ENCODE measurements at places on chromosomes 6 and 20.

DNA sequence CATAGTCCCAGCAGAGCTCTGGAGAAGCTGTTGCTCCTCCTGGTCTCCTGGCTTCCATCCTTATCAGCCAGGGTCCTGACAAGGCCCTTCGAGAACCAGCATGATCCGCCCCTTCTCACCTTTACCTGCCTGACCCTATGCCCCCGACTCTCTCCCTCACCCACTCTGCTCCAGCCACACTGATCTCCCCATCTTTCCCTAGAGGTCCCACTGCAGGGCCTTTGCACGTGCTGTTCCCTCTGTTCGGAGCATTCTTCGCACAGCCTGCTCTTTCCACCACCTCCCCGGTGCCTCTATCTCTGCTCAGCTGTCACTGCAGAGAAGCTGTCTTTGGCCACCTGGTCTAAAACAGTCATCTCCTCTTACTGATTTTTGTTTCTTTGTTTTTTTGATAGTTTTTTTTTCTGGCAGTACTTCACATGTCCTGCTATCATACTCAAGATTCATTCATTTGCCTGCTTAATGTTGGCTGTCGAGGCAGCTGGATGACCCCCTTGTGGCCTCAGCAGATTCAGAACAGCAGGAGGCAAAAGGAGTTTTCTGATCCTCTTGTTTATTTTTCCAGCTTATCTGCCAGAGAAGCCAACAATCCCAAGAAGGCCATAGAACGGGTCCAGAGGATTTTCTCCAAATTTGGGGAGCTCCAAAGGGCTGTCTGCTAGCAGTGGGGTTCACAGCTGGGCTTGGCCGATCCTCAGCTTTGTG lies 1.6 kb upstream of the PTGIS start:
- DNase-seq: no peak

- no peak for DNase-seq
These were observed 20.1 kb downstream of the SRC start for GRCh38 chr20:37365760-37366638.

- no peak for DNase-seq
These were observed 18.6 kb downstream of the SLC9A8 start for GRCh38 chr20:49831022-49831769.

- DNase-seq: no peak
These were observed 2.6 kb upstream of the COL19A1 start for GRCh38 chr6:69863766-69864165.

- no peak for DNase-seq
These were observed 18.9 kb downstream of the PERP start for GRCh38 chr6:138088326-138088762.

GRCh38 chr6:169803271-169803811 lies 51.9 kb downstream of the ERMARD start:
- DNase-seq: peak; percentile 55

- no peak for DNase-seq
These were observed 42.0 kb upstream of the MCHR2 start for GRCh38 chr6:100035873-100036653.

GRCh38 chr6:7203939-7204338 lies 96.2 kb downstream of the RREB1 start:
- DNase-seq: no peak

DNA sequence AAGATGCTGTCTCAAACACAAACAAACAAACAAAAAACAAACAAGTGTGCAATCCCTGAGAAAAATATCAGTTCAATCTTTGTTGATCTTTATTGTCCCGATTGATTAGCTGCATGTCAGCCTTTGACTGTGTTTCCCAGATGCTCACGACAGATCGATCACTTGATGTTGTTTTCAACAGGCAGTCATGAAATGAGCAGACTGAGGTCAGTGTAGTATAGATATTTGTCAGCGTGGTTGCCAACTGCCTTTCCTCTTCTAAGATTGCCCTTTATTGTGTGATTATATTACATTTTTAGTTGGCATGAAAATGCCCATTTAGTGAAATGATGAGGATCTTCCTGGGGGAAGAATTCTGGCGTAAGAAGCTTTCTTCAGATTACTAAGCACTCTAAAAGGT lies 25.6 kb downstream of the UTRN start:
- no peak for DNase-seq

DNA sequence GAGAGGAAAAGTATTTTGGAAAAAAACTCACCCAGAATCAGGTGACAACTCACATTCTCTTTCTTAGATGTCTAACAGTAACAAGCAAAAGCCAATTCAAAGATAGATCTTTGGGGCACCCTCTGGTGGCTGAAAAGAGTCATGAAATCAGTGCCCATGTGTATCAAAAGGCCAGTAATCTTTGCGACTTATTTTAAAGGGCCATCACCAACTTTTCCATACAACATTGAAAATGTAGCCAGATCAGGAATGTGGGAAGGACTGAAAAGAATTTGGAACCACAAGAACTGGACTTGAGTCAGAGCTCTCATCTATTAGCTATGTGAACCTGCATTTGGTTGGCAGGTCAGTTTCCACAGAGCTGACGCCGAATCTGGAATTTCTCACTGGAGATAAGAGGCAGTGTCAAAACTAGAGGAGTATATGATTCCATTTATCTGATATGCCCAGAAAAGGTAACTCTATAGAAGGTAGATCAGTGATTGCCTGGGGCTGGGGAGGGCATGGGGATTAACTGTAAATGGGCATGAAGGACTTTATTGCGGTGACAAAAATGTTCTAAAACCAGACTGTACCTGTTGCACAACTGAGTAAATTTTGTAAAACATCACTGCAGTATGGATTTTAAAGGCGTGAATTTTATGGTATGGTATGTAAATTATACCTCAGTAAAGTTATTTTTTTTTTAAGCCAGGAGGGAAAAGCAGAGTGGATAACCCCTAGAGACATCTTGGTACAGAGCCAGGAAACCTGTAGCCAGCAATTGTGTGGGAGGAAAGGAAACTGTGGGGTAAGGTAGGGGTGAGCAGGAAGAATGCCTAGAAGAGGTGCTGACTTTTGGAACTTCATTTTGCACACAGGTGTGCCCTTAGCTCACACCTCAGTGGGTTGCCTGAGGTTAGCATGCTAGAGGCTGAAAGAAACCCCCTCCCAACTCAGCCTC lies 117.1 kb upstream of the ASF1A start:
- DNase-seq: peak; percentile 73

DNA sequence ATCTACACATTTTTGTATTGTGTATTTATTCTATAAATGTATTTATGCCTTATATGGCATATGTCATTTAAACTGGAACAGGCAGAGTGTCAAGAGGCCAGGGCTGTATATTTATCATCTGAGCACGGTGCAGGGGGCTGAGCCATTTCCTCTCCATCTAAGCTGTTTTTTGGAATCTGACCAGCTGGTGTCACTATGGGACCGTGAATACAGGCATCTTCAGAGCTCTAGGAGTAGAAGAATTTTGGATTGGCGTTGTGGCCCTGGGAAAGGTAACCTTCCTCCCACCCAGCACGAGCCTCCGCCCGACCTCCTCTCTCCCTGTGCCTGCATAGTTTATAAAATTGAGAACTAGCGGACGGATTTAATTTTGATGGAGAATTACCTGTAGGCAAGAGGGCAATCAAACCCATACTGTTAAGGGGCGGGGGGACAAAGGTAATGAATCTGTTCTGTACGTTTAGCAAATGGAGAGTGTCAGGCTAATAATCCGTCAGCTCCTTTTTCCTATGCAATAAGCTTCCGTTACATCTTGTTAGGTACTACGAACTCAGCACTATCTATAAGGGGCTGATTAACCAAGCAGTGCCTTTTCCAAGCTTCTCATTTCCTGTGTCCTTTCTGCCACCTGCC lies 29.0 kb upstream of the EEF1E1 start:
- DNase-seq: peak; percentile 59

- no peak for DNase-seq
These were observed 228.1 kb downstream of the PRL start for GRCh38 chr6:22068561-22069305.

- no peak for DNase-seq
These were observed 151.7 kb upstream of the OLIG3 start for GRCh38 chr6:137645850-137646249.

DNA sequence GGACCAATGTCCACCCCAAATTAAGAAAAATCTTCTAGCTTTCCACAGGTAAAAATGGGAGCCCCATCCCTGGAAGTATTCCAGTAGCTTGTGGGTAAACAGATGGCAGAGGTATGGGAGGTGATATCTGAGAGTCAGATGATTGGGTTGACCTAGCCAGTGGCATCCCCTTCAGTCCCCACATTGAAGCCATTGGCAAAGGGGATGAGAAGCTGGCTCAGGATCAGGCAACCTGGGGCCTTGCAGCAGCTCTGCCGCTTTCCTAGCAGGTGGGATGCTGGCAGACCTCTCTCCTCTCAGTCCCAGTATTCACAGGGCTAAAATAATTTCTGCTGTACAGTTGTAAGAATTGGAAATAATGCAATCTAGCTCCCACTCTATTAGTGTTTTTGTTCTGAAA lies 108.9 kb upstream of the KCNG1 start:
- no peak for DNase-seq

GRCh38 chr6:37127961-37128862 lies 41.7 kb upstream of the PIM1 start:
- DNase-seq: no peak

GRCh38 chr20:62873280-62873679 lies 11.7 kb upstream of the TCFL5 start:
- DNase-seq: no peak

- no peak for DNase-seq
These were observed 166.3 kb upstream of the STXBP5 start for GRCh38 chr6:147037881-147038280.

- DNase-seq: no peak
These were observed 17.4 kb upstream of the KIFC1 start for GRCh38 chr6:33373960-33374910.

- DNase-seq: no peak
These were observed 98.8 kb downstream of the SASH1 start for GRCh38 chr6:148441454-148441911.

GRCh38 chr6:150891888-150892485 lies 26.5 kb downstream of the MTHFD1L start:
- peak; percentile 76 for DNase-seq

DNA sequence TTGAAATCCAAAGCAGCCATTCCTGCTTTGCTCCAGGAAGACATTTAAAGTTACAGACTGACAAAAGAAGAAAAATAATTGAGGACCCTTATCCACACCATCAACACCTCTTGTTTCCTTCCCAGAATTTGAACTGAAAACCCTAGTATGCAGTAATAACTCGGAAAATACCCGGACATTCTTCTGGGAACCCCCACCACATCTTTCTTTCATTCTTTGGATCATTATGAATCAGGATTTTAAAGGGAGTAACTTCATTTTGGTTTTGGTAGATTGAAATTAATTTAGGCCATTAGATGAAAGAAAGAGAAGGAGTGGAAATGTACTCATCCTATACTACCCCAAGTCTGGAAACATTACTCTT lies 213.8 kb upstream of the MARCKS start:
- no peak for DNase-seq

DNA sequence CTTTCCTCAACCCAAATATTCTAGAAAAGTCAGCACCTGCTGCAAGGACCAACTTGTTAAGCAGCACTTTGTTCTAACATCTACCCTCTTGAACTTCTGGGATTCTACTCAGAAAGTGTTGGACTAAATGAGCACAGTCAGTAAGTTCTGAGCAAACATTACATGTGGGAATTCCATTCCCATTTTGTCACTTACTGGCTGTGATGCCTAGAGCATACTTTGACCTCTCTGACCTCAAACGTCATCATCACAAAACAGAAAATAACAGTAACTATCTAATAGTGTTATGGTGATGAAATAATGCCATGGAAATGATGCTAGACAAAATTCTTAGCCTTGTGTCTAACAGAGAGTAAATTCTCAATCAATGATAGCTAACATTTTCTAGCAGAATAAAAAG lies 829.4 kb downstream of the EPHA7 start:
- DNase-seq: no peak

DNA sequence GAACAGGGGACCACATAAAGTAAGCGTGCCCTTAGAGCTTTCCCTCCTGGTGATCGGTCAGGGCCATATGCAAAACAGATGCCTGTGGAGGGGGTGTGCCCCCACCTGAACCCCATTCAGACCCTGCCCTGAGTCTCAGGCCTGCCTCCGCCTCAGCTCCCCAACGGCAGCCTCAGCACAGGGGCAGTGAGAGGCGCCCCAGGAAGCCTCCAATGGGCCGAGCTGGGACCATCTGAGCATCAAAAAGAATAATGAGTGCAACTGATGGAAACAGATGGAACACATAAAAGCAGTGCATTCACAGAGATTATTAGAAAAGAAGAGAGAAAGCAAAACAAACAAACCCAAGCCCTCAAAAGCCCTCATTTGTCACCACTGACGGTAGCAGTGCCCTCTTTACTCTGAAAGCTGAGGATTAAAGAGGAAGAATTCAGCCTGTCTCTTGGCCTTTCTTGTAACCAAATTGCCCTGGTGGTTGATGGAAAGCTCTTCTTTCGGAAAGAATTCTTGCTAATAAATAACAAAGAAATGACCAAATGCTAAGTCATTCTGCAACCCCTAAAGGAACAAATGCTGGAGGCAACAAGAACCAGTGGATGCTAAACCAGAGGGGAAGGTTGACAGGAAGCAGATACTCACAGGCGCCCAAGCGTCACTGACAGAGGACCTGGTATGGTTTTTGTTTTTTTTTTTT lies 6.8 kb downstream of the ADISSP start:
- DNase-seq: no peak
